ENCODE measurements at places on chromosomes 12 and 14. TPM values are rescaled to one million over a fixed set of nuclear protein-coding genes. Genes with fewer than 3 reads are reported as not detected.

DNA sequence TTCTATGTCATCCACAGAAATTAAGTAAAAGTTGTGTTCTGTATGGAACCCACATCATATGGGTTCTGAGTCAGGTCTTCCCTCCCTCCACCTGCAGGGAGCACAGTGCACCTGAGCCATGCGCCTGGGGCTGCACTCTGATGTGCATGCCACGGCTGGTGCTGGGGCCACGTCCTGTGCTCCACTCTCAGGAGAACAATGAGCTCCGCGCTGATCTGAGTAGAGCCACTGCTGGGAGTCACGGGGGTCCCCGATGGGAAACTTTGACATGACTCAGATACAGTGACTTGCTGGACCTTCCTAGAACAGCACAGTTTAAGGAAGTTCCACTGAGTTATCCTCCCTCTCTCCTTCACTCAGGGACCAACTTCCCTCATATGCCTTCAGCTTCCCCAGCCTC is 683.4 kb downstream of the TMEM121 start:
- peak; percentile 51 for DNase-seq

- no peak for DNase-seq
Observed at GRCh38 chr14:33039311-33039710, 100.6 kb downstream of the NPAS3 start.

KRT1 gene
- polyA plus RNA-seq: 21.0 TPM

AACS gene
- 12.5 TPM for polyA plus RNA-seq
